Glutamatergic neuron (in vitro differentiated cells): ENCODE measurements at places on chromosomes 12 and 14. TPM values are rescaled to one million over a fixed set of nuclear protein-coding genes. Genes with fewer than 3 reads are reported as not detected.

DNA sequence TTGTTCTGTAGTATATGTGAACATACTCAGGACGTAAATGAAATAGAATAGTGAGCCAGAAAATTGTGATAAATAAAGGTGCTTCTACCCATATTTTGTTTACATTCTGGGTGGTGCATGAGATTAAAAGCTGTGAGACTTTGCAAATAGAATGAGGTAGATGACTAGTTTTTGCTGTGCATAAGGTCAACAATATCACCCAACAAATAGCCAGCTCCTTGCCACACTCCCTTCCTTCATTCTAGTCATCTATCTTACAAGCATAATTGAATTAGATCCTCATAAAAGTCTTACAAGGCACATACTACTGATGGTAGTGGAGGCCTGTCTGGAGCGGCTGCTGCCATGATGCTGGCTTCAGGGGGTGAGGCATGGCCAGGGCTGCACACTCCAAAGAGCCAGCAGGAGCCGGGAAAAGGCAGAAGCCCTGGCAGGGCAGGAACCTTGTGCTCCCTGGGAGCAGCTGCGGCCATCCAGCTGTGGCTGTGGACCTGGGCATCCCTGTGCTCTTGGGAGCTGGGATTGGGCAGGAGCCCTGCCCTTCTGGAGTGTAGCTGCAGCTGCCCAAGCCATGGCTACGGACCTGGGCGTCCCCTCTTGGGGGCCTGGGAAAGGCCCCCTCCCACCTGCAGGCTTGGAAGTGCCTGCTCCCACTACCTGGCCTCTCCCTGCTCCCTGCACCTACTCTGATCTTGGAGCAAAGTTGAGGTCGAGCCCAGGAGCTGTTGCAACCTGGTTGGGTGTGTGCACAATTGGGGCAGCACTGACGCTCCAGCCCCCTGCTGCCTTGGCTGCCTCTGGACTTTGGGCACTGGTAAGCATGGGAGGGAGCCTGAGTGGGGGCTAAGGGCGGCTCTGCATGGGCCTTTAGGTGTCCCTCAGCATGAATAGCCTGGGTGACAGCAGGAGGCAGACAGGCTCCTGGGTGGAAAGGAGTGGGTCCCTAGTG is 112.8 kb downstream of the DACT1 start:
- no peak for DNase-seq

Gene SCN8A
- 47.6 TPM for total RNA-seq

Gene IQSEC3
- total RNA-seq = 41.4 TPM

DNA sequence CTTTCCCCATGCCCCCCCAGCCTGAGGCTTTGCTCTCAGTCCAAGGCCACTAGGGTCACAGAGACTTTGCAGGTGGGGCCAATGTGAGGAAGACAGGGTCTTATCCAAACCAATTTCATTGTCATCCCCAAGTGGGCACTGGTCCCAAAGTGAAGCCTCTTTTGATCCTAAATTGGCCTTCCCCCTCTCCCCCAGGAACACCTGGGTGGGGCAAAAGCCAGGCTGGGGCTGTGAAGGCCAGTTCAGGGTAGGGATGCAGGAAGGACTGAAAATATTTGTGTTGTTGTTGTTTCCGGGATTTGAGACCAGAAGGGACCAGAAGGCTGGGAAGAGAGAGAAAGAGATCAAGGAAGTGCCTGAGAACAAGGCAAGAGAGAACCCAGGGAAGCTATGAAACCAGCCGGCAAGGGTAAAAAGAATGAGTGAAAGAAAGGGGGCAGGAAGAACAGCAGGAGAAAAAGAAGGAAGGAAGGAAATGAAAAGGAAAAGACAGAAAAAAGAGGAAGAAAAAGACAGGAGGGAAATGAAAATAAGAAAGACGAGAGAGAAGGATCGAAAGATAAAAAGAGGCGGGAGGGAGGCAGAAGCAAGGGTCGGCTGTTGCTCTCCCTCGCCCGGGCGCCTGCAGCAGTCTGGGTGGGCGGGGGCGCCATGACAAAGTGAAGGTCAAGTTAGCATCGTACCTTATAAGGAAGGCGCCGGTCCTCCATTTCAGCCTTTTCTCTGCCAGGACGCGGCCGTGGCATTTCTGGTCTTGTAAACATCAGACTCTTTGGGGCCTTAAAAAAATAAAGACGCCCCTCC is 7.4 kb upstream of the HOXC11 start:
- DNase-seq = no peak

DNA sequence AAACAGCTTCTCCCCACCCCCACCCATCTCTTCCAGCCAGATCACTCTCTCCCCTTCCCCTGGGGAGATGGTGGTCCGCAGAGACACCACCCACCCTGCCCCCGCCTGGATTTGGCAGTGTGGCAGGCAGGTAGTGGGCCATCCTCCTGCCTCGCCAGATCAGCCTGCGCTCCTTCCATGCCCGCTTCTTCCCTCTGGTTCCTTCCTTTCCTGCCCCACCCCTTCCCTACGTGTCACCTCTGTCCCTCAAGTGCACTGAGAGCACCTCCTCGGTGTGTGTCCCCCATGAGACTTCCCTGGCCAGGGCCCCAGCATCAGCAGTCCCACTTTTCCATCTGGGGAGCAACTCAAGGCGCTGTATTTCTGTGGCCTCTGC is 632 bp downstream of the NYNRIN start:
- no peak for DNase-seq

- no peak for DNase-seq
These were observed 174.9 kb downstream of the FOXN3 start for GRCh38 chr14:89241934-89242651.

DNA sequence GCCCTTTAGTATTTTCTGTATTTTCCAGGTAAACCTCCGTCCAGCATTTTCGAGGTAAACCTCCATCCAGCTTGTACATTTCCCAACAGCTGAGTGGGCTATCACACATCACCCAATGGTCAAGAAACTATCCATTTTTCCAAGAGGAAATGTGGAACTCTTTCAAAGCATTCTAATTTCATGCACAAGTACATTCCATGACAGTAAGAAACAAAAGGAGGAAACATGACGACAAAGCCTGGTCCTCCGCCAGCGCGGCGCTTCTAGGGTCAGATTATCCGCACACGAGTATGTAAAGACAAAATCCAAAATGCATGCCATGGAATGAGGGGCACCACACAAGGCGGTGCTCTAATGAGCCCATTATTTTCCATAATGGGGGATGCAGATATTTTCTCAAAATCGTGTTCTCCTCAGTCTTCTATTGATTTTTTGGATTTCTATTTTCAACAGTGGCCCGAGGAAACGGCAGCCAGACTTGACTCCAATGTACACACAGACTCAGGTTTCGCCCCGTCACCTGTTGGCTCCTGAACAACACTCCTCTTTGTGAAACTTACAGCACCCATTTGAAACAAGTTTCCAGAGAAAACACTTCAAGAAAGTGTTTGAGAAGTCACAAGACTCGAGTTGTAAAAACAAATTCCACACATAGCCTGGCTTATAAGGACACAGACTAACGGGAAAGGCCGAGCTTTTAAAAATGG is 107.4 kb downstream of the PRICKLE1 start:
- no peak for DNase-seq

DNA sequence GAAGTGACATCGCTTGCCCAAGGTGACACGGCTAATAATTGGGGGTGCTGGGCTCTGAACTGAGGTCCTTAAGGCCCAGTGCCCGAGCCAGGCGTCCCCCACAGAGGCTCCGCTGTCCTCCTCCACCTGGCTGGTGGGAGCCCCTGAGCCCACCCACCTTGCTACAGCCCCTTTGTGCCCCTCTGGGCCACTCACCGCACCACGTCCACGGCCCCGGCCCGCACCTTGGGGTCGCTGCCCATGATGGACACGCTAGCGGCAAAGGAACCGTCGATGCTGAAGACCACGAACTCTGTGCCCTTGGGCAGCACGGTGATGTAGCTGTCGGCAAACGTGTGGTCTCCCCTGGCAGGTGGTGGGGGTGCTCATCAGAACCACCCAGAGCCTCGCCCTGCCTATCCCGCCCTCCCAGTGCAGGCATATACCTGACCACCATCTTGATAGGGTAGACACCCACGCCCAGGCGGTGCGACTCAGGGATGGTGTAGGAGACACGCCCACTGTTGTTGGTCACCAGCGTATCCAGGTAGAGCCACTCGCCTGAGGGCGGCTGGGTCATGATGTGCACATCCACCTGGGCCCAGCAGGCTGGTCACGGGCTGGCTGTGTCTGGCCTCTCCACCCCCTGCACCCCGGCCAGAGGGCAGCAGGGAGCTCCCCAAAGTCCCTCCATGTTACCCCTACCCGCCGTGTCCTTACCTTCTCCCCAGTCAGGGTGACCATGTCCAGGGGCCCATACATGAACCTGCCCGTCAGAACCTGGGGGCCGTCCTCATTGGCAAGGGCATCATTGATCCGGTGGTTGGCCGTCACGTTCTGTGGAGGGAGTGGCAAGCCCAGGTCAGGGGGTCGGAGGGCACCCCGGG is 6.8 kb downstream of the ARL6IP4 start:
- no peak for DNase-seq

DNA sequence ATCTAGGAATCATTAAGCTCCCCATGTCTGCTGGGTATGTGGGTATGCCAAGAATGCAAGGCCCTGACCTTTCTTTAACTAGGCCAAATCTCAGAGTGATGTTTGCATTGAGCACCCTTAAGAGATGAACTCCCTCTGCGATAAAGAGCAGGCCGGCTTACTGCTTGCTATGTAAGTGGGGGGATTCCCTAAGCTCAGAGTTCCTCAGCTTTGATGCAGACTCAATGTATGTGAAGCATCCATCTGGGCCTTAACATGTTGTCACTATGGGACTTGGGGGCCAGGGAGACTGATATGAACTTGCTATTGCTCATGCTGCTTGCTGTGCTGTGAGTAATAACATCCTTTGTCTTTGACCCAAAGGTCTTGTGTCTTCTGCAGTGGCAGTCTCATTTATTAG is 149.7 kb downstream of the C12orf75 start:
- DNase-seq = no peak

DNA sequence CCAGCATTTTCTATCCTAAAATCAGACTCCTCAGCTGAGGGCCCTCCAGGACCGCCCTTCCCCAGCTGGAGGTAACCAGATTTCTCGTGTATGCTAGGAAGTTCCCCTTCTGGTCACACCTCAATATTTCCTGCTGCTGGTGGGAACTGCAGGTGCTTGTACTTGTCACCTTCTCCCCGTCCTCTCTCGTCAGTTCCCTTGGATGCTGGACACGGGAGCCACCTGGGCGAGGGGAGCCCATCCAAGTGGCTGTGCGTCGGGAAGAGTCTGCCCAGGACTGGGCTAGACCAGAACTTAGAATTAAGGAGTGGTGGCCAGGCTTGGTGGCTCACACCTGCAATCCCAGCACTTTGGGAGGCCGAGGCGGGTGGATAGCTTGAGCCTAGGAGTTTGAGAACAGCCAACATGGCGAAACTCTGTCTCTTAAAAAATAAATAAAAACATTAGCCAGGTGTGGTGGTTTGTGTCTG is 23.2 kb upstream of the KIF26A start:
- DNase-seq = peak; percentile 8

DNA sequence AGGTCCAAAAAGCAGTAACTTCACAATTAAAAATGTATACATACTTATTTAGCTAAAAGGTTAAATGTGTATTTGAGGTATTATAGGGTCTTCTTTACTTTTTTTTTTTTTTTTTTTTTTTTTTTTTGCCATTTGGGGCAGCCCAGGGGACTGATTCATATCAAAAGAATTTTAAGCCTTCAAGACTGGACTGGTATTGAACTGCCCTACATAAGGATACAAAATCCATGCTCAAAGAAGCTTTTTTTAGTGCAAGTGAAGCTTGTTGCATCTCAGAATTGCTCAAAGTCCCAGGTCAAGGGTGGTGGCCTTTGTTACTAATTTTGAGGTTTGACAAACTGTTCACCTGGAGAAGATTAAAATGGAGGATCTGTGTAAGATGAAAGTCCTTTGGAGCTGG is 124.0 kb downstream of the APAF1 start:
- DNase-seq = no peak

- DNase-seq = no peak
These were observed 1.4 kb upstream of the CCDC88C start for GRCh38 chr14:91419044-91419397.

GRCh38 chr12:5521456-5522325 is 89.8 kb downstream of the NTF3 start:
- DNase-seq = no peak

DNA sequence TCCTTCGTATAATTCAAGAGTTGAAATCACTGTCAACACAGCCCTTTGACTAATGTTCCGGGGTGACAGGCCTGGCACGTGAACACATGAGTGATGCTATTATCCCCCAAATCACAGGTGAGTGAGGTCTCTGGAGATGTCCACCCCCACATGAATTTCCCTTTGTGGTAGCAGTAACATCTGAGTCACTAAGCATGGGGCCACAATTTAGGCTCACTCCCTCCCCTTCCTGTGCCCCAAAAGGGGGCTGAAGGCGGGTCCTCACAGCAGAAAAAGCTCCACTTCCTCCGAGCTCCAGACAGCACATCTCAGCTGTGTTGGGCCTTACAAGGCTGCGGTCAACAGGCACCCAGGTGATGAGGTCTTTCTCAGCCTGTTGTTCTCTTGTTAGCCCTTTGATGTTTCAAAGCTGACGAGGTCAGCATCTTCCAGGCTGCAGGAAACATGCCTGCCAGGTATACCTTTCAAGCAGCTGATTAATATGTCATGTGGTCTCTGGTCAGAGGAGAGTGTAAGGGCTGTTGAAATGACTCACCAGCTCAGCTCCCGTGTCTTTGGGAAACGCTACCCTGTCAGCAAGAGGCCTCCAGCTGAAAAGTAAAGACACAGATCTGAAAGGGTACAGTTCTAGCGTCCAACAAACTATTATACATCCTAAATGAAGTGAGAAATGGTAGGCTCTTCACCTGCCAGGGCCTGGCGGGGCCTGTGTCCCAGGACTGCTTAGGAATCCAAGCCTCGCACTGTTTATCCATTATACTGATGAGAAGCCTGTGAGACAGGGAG is 107.3 kb downstream of the ZFP36L1 start:
- DNase-seq = no peak
